ENCODE measurements at places on chromosomes 7 and 10.
A peak's percentile ranks its signal among the peaks of the same experiment; 100 is the strongest.

DNA sequence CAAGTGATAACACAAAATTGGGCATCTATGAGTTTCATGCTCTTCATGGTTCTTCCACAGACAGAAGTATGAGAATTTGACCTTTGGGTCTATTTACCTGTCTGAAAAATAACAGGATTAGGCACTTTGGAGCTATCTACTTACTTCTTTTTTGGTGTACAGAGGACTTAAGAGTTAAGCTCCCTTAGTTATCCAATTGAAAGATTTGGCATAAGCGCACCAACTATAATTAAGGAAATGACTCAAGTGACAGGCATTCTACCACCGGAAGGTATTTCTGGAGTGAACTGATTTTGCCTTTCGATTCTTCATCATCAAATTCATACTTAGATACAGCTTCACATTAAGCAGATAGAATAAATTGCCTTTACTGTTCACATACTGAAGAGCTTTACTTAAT is 43.9 kb downstream of the IFIT5 start:
- DNase-seq = no peak

GRCh38 chr10:83886871-83887270 is 252.4 kb upstream of the GHITM start:
- DNase-seq = no peak

DNA sequence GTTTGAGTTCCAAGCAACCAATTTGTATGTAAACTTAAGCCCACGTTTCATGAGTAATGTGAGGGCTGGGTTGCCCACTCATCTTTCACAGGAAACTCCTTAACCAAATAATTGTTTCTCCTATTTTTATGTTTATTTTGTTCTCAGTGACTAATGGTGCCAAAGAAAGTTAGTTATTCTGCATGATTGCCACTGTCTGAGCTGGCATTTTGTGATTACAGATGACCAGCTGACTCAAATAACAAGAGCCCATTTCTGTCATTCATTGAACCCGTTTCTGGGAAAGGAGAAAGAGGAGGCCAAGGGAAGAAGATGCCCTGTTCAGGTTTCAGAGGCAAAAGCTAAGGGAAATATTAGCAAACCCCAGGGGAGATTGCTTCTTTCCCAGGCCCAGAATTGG is 186.9 kb upstream of the MYO3A start:
- no peak for DNase-seq

DNA sequence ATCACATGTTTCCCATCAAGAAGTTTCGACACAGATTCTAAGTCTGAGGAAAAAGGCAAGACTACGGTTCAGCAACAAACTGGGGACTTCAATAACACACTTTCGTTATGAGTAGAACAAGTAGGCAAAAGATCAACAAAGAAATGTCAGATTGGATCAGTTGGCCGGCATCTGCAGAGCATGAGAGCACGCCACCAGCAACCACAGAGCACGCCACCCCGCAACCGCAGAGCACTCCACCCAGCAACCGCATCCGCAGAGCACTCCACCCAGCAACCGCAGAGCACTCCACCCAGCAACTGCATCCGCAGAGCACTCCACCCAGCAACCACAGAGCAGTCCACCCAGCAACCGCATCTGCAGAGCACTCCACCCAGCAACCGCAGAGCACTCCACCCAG is 89.7 kb upstream of the FAM20C start:
- no peak for DNase-seq

- no peak for DNase-seq
Observed at GRCh38 chr7:80264769-80265495, 130.3 kb downstream of the GNAI1 start.

DNA sequence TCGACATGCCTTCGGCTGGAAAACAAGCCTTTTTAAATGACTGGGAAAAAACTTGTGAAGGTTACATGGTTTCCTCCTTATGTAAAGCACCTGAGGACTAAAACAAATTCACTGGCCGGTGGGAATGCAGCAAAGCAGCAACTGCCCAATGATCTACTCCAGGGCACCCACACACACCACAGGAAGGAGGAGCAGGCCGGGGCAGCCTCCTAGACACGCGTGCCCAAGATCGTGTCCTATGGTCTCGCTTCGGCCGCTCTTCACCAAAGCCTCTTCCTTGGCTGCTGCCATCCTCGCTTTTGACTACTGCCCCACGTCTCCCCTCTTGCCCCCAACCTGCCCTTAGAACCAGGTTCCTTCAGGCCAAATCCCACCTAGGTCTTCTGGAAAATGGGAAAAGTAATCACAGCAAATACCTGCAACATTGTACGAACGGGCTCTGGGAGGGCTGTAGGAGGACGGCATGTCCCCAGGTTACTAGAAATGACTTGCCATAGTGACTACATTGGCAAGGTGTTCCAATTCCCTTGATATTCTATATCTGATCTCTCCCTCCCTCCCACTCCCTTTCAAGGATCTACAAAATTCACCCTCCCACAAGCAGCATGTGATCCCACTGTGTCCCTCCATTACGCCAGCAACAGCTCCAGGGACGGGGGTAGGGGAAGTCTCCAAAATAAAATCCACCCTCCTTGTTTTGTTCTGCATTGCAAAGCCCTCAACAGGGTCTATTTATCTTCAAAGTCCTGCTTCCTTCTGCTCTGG is 84.9 kb downstream of the RNF216 start:
- DNase-seq = no peak

- no peak for DNase-seq
Observed at GRCh38 chr7:66359656-66360211, 154.6 kb downstream of the TPST1 start.

GRCh38 chr7:126065766-126066165 is 1136.1 kb upstream of the POT1 start:
- DNase-seq = no peak

- no peak for DNase-seq
Observed at GRCh38 chr7:142329062-142329790, 71.4 kb upstream of the PRSS58 start.

DNA sequence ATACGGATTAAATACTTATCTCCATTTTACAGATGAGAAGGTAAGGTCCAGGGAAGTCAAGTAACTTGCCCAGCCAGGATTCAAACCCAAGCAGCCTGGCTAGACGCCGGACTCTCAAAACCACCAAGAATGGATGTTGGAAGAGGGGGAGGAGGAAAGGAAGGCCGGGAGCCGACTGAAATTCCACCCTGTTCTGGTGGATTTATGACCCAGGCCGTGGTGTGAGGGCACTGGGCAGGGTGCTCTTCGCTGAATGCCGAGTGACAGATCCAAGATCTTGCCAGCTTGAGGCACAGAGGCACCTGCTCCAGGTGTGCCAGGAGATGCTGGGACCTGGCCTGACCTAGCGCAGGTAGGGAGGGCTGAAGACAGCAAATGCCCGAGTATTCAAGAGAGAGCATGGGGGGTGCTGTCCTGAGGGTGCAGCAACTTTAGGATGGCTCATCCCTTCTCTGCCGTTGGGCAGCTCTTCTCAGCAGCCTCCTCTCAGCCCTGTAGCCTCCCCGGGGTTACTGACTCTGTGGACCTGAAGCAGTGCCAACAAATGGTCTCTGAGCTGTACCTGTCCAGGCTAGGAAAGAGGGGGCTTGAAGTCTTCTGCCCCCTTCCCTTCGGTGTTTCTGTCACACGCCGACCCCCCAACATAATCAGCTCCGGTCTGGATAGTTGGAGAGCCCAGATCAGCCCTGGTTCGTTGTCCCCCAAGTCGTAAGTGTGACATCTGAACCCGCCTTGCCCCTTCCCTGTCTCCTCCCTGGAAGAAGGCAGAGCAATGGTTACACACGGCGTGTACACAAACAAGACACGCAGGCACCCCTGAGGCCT is 713 bp downstream of the LOXL4 start:
- no peak for DNase-seq

- DNase-seq = no peak
Observed at GRCh38 chr10:3399756-3400155, 227.2 kb upstream of the PITRM1 start.

DNA sequence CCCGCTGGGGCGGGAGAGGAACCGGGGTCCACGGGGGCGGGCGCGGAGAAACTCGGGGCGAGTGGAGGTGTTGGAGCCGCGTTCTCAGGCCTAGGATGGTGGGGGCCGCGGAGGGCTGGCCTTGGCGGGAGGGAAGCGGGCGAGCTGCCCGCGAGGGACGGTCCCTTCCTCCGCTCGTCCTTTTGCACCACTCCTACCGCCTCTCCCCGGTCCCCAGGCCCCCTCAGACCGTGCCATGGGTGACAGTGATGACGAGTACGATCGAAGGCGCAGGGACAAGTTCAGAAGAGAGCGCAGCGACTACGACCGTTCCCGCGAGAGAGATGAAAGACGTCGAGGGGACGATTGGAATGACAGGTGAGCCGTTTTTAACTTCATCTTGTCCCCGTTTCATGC is 451 bp downstream of the SRRT start:
- DNase-seq = peak; percentile 65

DNA sequence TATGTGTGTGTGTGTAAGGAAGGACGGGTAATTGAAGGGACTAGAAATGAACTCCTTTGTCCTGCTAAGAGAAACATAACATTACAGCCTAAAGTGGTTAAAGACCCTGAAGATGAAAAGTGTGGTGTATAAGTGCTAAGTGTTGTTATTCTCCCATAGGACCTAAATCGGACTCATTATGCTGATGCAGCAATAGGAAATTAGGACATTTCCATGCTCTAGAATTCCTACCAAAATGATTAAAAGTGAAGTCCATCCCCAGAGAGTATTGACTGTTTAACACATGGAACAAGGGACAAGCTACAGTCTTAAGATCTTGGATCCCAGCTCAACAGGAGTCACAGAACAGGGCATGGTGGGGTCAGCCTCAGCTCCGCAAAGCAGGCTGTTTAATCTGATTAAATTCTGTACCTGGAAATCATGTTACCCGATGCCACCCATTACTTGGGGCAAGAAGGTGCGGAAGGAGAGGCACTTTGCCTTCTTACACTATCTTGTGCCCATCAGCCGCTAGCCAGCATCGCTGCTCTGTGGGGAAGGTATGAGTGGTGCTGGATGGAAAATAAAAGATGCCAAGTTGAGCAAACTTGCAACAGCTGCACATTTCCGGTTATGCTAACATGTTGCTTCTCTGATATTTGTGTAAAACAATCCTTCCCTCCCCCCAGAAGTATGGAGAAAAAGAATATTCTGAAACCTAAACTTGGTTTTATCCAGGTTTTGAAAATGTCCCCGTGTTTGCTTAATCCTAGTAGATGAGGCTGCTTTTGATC is 100.5 kb downstream of the CREB5 start:
- DNase-seq = no peak

GRCh38 chr7:53214463-53214862 is 179.0 kb downstream of the POM121L12 start:
- no peak for DNase-seq

DNA sequence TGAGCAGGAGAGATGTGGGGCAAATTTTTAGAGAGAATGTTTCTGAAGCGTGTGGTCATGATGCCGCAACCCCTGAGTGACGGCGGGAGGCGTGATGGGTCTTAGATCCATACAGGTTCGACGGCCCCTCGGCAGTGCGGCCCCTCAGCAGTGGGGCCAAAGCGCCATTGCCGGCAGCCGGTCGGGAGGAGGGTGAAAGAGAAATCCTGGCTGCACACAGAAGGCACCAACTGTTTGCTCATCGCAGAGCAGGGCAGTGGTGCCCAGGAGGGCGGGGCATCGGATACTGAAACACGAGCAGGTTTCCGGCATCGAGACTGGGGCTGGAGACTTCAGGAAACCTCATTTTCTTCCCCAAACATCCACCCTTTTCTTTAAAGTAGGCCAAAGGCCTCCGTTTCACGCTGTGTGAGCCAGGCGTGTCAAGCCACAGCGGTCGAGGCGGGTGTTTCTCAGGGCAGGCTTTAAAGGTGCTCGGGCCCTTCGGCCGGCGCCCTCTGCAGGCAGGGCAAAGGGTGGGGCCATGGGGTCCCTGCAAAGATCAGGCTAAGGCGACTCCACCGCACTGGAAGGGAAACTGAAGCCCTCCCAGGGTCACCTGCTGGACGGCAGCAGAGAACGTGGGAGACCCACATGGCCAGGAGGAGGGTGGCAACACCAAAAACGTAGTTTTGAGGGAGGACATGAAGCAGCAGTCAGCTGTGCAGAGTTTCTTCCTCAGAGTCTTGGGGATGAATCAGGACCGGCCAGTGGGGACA is 42.0 kb upstream of the PPP2R2D start:
- DNase-seq = no peak

- no peak for DNase-seq
Observed at GRCh38 chr7:44062180-44062902, 3.0 kb downstream of the PGAM2 start.

DNA sequence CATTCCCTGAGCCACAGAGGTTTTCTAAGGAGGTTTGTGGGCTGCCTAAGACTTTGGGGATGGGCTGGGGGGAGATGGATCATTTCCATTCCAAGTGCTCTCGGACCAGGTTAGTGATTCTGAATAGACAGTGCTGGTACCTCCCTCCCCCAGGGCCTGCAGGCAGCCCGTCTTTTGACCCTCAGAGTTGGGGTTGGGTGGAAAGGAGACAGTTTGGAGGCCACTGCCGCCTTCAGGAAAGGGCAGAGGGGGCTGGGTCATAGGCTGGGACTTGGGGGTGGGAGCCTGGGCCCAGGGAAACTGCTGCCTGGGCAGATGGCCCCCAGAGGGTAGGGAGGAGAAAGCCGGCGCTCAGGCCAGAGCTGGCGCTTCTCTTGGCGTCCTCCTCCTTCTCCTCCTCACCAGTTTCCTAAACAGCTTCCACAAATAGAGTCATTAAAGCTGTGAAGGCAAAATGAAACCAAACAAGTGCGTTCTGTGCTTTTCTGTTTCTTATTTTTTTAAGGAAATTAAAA is 4.4 kb downstream of the UNC5B start:
- DNase-seq = no peak

- DNase-seq = no peak
Observed at GRCh38 chr7:29265208-29265923, 70.8 kb downstream of the CHN2 start.

- peak; percentile 69 for DNase-seq
Observed at GRCh38 chr10:102230264-102230860, 4.3 kb downstream of the ELOVL3 start.

GRCh38 chr7:103668279-103668941 is 222.4 kb upstream of the SLC26A5 start:
- no peak for DNase-seq

DNA sequence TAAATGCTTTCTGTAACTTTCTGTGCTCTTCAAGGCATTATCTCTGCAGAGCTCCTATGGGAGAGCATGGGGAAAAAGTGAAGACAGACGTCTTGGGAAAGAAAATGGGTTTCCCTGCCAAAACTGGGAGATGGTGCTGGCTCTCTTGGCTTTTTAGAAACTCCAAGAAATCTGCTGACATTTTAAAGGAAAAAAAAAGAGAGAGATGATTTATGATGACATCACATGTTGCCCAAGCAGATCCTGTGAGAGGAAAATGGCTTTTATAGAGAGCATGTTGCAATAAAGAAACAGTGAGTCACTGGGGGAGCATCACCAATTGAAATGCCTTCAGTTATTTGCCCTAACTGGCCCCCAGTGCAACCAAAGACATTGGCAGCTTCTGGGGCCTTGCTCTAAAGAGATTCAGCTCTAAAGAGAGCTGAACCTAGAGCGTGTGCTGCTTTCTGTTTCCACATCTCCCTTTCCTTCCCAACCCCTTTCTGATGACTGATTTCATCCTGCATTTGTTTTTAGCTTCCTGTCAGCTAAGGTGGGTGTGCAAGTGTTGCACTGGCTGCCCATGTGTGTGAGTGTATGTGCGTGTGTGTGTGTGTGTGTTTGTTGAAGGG is 37.7 kb downstream of the LRMDA start:
- no peak for DNase-seq

GRCh38 chr10:118484152-118484871 is 111.1 kb downstream of the PRLHR start:
- no peak for DNase-seq
